ENCODE measurements at places on chromosomes 3 and 15. TPM values are rescaled to one million over a fixed set of nuclear protein-coding genes. Genes with fewer than 3 reads are reported as not detected.

- no peak for DNase-seq
Observed at GRCh38 chr3:45580112-45580765, 14.3 kb upstream of the LIMD1 start.

HIGD2B gene
- total RNA-seq = not detected

GRCh38 chr3:186093271-186093900 lies 15.5 kb downstream of the ETV5 start:
- no peak for DNase-seq

DNA sequence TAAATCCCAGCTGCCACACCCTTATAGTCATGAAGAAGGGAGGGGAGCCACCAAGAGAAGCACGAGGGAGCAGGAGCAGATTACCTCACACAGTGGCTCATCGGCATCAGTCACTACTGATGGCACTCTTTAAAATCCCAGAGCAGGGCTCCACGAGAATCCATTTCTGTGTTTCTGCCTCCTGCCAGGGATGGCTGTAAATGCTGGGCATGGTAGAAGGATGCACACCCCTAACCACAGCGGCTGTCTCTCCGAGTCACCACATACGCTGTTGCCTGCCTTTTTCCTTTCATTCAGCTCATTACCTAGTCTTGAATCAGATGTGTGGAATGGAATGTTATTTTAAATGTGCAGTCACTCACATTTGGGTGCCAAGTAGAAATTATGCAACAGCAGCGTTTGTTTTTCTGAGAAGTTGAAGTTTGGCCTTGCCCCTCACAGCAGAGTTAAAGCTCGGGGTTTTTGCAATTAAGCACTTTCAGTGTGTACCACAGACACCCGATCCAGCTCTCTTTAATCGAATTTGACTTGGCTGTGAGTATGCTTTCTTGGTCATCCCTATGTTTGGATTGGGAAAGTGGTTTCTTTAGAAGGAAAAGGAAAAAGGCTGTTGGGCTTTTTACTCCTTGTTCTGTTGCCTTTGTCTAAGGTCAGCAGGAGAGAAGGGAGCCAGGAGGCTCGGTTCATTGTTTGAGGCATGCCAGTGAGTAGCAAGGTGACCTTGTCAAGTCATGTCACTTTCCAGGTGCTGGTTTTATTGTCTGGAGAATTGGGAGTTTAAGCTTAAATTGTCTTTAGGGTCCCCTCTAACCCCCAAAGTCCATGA lies 284.2 kb upstream of the TPM1 start:
- no peak for DNase-seq

DNA sequence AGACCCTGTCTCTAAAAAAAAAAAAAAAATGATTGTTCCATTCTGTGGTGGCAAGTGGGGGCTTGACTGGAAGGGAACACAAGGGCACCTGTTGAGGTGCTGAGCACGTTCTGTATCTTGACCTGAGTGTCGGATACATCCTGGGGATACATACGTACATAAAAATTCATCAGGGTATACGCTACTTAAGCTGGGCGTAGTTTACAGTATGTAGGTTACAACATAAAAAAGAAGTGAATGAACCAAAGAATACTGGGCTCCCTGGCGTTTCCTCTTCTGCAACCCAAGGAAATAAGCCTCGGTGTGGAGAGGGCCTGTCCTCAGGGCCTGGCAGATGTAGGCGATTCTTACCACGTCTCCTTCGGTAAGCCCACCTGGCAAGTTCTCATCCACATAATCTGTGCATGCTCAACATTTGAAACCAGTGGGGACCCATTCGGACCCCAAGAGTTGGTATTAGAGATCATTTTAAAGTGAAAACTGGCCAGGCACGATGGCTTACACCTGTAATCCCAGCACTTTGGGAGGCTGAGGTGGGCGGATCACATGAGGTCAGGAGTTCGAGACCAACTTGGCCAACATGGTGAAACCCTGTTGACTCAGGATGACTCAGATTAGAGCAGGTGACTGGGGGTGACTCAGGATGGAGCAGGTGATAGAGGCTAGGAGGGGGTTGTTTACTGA lies 5.1 kb upstream of the MUC20 start:
- no peak for DNase-seq

DNA sequence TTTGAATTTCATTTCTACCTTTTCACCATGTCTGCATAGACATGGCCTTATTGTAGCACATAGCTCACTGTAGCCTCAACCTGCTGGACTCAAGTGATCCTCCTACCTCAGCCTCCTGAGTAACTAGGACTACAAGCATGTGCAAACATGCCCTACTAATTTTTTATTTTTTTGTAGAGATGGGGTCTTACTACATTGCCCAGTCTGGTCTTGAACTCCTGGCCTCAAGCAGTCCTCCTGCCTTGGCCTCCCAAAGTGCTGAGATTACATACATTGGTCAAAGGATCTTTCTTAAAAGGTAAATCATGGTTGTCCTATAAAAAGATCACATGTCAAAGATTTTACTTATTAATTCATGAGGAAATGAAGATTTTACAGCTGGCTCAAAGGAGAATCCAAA lies 57.2 kb upstream of the GOLGA8B start:
- no peak for DNase-seq

DIS3L gene
- total RNA-seq = 44.6 TPM
